SW480 (cell line): ENCODE measurements at places on chromosomes 3 and 15.

DNA sequence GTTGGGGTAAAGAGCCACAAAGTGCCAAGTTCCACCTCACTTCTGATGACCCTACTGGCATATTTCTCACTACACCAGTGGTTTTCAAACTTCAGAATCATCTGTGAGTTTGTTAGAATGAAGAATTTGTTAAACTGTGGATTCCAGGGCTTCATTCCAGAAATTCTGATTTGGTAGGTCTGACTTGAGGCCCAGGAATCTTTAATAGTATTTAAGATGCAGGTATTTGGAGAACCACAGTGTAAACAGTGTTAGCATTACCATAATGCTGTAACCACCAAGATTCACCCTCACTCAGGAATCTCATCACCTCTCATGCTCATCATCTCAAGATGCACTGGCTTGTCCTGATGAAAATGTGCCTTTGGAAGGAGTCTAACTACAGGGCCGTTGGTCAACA, 6.0 kb downstream of the KCNMB3 start:
- no peak for DNase-seq

- DNase-seq: no peak
Measured at GRCh38 chr15:49265911-49266310, 95.9 kb downstream of the GALK2 start.

- no peak for DNase-seq
Measured at GRCh38 chr3:26622621-26623418, at the start of gene LRRC3B. TSS of gene LRRC3B (plus strand) at chr3:26622772. CDS start at chr3:26709673, 86,901 bp downstream.

GRCh38 chr3:138824114-138824506, 10.6 kb downstream of the PIK3CB start:
- DNase-seq: no peak

DNA sequence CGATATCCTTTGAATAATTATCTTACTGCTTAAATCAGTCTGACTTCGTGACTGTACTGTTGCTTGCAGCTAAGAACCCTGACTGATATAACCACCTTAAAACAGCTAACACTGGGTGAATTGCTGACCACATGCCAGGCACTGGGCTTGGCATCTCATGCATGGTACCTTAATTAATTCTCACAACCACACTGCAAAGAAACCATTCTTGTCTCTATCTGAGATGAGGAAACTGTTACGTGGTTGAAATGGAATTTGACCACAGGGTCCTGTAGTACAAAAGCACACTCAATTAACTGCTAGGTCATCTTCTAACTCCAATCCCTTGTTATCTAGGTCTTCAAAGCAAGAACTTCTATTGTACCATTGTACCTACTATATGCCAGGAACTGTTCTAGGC, 92.7 kb upstream of the PRICKLE2 start:
- DNase-seq: peak; percentile 73

GRCh38 chr3:63116922-63117321, 161.2 kb upstream of the SYNPR start:
- no peak for DNase-seq

GRCh38 chr15:45399381-45400212, 21.3 kb upstream of the GATM start:
- DNase-seq: peak; percentile 67

- DNase-seq: no peak
Measured at GRCh38 chr15:99170476-99171065, 65.7 kb downstream of the SYNM start.

DNA sequence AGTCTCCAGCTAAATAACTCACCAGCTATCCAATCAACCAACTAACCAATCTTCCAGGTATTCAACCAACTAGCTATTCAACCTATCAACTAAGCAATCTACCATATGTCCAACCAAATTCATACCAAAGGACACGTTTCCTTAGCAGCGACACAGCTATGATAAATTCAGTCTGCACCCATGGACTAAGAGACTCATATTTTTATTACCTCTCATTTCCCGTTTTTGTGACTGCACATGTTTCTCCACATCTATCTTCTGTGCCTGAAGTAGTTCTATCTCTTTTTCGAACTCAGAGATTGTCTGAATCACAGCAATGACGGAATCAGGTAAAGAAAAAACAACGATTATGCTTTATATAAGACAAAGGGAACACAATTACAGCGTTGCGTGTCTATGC, 34.0 kb upstream of the GNB5 start:
- no peak for DNase-seq
